ENCODE measurements at places on chromosomes 2 and 18. TPM values are rescaled to one million over a fixed set of nuclear protein-coding genes. Genes with fewer than 3 reads are reported as not detected.

Gene MRPL30
- 20.6 TPM for total RNA-seq

Gene DCDC2C
- total RNA-seq, result not detected

Gene ASXL3
- 21.9 TPM for total RNA-seq

Gene RBBP8
- total RNA-seq, result 14.8 TPM

- DNase-seq, result no peak
These were observed 26.9 kb downstream of the DNAH7 start for GRCh38 chr2:196041786-196042185.

Measured in ovary (tissue), 10 donors.